ENCODE measurements at places on chromosomes 11 and 22.

- no peak overlapping the region for H3K27ac ChIP-seq
- DNase-seq = no peak
- peaks cover 5% of the 10 kb centered on the region for H3K27me3 ChIP-seq
- H3K36me3 ChIP-seq = peaks cover 2% of the 10 kb centered on the region
These were observed 3.4 kb upstream of the NHERF4 start for GRCh38 chr11:119181677-119182412.

DNA sequence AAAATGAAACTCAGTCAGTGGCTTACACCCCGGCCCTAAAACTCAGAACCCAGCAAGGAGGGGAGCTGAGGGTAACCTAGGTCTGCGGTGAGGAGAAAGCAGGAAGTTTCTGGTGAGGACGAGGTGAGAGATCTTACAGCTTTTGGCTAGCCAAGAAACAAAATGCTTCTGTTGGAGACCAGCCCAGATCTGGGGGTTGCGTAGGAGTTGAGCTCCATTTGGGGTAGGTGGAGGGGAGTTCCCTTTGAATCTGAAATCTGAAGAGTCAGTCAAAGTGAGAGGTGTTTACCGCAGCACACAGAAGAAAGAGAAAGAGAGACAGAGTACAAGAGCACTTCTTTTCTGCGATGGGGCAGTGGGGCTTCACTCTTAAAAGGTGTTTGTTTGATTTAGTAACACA is 29.6 kb downstream of the EHF start:
- H3K27me3 ChIP-seq = no peaks in the 10 kb centered on the region
- peak; percentile 90 for DNase-seq
- peaks cover 16% of the 10 kb centered on the region for H3K4me1 ChIP-seq
- no peak overlapping the region for H3K27ac ChIP-seq
- H3K36me3 ChIP-seq = no peaks in the 10 kb centered on the region

DNA sequence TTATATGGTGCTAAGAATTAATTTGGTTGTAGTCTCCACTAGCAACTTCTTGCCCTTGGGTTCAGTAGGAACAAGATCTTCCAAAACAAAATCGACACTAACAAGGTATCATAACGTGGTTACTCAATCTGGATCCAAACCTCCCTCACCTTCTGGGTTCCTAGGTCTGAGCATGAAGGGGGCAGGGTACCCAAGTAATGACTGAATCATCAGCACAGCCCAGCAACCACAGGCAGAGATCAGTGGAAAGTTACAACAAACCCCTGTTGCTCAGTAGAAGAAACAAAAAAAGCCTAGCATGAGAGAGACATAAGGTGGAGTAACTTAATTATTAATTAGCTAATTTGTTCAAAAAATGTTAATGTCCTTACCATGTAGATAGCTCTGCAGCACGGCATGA is 221.4 kb downstream of the BLID start:
- no peaks in the 10 kb centered on the region for H3K27me3 ChIP-seq
- H3K27ac ChIP-seq = no peak overlapping the region
- DNase-seq = peak; percentile 76
- H3K36me3 ChIP-seq = no peaks in the 10 kb centered on the region
- no peak overlapping the region for H3K4me3 ChIP-seq
- H3K4me1 ChIP-seq = peaks cover 18% of the 10 kb centered on the region

- peaks cover 16% of the 10 kb centered on the region for H3K36me3 ChIP-seq
- H3K4me1 ChIP-seq = no peaks in the 10 kb centered on the region
- H3K27ac ChIP-seq = no peak overlapping the region
These were observed 16.7 kb downstream of the PIK3IP1 start for GRCh38 chr22:31275576-31275975.

DNA sequence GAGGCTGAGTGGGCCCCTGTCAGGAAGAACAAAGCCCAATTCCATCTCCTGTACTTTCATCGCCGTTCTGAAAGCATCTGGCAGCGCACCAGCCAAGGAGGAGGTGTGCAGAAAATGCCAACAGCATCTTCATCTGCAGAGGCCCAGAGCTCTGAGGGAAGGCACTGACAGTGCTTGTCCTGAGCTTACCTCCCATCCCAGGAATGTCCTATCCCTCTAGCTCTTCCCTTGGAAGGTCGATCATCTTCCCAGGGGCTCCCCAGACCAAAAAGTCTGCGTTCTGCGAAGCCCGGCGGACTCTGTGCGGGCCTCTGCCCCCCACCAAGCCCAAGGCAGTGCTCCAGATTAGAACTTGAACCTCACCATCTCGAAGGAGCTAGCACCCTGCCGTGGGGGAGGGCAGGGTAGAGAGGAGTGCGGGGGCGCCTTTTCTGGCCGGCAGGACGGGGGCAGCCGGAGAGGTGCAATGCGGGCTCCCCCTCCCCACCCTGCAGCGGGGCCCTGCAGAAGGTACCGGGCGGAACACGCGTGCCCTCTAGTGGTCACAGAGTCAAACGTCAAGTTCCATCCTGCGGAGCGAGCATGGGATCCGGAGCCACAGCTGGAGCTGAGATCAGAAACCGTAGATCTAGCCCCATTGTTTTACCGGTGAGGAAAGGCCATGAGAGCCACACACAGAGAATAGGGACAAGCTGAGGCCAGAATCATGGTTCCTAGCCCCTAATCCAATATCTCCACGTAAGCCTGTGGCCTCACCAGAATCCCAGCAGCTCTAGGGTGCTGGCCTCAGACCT is 5.0 kb downstream of the SCN2B start:
- H3K27ac ChIP-seq = no peak overlapping the region
- peaks cover 7% of the 10 kb centered on the region for H3K27me3 ChIP-seq
- no peaks in the 10 kb centered on the region for H3K4me1 ChIP-seq
- H3K4me3 ChIP-seq = no peak overlapping the region
- DNase-seq = peak; percentile 24

GRCh38 chr11:130008326-130008725 is 5.7 kb upstream of the PRDM10 start:
- no peak overlapping the region for H3K4me3 ChIP-seq
- no peaks in the 10 kb centered on the region for H3K27me3 ChIP-seq
- H3K27ac ChIP-seq = no peak overlapping the region
- peaks cover 4% of the 10 kb centered on the region for H3K4me1 ChIP-seq
- no peaks in the 10 kb centered on the region for H3K36me3 ChIP-seq
- no peak for DNase-seq

GRCh38 chr11:119306373-119306890 is 10.5 kb downstream of the MCAM start:
- H3K4me3 ChIP-seq = no peak overlapping the region
- peaks cover 8% of the 10 kb centered on the region for H3K36me3 ChIP-seq
- H3K27me3 ChIP-seq = no peaks in the 10 kb centered on the region
- H3K27ac ChIP-seq = peak overlapping the region; percentile 29

GRCh38 chr11:78860720-78861422 is 286.2 kb upstream of the NARS2 start:
- no peak overlapping the region for H3K4me3 ChIP-seq
- no peak overlapping the region for H3K27ac ChIP-seq
- no peaks in the 10 kb centered on the region for H3K36me3 ChIP-seq
- H3K4me1 ChIP-seq = no peaks in the 10 kb centered on the region
- H3K27me3 ChIP-seq = no peaks in the 10 kb centered on the region
- no peak for DNase-seq

- H3K4me3 ChIP-seq = no peak overlapping the region
- no peaks in the 10 kb centered on the region for H3K36me3 ChIP-seq
- H3K27ac ChIP-seq = no peak overlapping the region
- DNase-seq = no peak
- H3K4me1 ChIP-seq = no peaks in the 10 kb centered on the region
These were observed 55.1 kb upstream of the SYT9 start for GRCh38 chr11:7196396-7197146.
